SK-N-SH treated with all-trans-retinoic acid at 6 μM for 48 hours (cell line): ENCODE measurements at places on chromosomes 7 and 10.
A peak's percentile ranks its signal among the peaks of the same experiment; 100 is the strongest.

DNA sequence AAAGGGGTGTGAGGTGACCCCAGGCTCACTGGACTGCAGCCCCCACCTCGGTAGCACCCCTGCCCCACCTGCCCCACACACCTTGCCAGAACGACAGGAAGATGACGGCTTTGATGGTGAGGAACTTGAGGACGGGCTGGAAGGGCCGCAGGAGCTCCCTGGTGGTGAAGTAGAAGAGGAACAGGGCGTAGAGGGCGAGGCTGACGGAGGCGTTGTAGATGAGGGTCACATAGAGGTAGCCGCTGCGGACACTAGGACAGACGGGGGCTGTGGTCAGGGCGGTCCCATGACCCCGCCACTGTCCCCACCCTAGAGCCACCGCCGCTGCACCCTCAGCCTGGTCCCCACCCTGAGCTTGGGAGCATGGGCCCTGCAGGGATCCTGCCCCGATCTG, 7.6 kb downstream of the TMEM184A start:
- peak; percentile 8; the same call in 1 of the 3 replicates for ATAC-seq

GRCh38 chr7:7651479-7651878, 10.9 kb downstream of the UMAD1 start:
- ATAC-seq: no peak

DNA sequence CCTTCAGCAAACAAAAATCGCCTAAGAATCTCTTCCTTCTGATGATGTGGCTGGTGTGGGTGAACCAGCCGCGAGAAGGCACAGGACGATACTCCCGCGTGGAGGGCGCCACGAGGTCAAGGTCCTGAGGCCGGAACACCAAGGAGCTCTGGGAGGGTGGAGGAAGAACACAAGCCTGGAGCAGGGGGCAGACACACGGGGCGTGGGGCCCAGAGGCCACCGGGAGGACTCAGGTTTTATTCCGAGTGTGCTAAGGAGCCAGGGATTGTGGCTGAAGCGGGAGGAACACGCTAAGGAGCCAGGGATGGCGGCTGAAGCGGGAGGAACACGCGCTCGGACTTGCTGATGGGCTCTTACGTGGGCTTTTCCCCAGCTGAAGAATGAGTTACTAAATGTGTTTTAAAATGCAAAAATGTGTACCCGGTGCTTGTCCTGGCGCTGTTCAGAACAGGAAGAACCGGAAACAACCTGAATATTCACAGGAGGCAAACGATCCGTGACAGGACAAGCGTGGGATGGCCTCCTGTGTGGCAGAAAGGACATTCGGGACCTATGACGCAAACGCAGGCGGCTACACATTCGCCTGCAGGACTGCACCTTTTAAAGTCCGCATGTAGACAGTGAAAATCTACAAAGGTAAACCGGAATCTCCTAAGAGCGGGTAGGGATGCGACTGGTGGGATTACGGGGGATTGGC, 64.0 kb downstream of the MAD1L1 start:
- no peak for ATAC-seq

- no peak for ATAC-seq
These were observed 304.5 kb downstream of the CCSER2 start for GRCh38 chr10:84632866-84633265.

GRCh38 chr10:70664702-70665195, 7.6 kb upstream of the ADAMTS14 start:
- peak; percentile 96 for ATAC-seq

DNA sequence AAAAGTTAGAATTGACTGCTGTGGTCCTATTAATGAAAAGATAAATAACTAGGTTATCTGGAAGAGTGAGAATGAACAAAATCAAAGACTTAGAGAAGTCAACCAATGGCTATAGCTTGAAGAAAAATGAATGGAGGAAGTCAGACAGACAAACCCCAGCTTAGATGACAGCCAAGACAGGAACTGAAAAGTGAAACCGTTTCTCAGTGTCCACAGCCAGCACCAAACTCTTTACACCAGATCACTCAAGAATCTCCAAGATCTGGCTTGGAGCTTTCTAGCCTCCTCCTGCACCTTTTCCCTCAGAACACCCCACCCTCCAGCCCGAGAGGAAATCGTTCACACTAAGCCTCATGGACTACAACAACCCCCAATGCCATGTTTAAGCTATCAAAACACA, 167.0 kb downstream of the SFMBT2 start:
- no peak for ATAC-seq

GRCh38 chr7:101795461-101795860, 22.0 kb upstream of the CUX1 start:
- ATAC-seq: no peak

DNA sequence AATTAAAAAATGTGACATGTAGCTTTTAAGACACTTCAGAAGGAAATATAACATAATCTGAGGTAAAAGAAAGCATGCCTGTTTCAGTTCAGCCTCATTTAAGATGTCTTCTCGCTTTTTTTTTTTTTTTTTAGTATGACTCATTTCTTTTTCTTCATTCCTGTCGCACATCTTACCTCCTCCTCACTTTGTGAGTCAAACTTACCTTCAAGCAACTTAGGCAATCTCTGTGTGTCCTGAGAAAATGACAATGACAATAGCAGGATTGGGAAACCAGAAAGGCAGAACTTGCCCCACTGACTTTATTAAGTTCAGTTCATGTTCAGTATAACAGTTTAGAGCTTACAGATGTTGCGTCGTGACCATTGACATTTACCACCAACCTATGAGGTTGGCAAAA, 7.7 kb downstream of the PTN start:
- no peak for ATAC-seq

GRCh38 chr7:71419546-71420337, 287.8 kb downstream of the GALNT17 start:
- ATAC-seq: no peak

DNA sequence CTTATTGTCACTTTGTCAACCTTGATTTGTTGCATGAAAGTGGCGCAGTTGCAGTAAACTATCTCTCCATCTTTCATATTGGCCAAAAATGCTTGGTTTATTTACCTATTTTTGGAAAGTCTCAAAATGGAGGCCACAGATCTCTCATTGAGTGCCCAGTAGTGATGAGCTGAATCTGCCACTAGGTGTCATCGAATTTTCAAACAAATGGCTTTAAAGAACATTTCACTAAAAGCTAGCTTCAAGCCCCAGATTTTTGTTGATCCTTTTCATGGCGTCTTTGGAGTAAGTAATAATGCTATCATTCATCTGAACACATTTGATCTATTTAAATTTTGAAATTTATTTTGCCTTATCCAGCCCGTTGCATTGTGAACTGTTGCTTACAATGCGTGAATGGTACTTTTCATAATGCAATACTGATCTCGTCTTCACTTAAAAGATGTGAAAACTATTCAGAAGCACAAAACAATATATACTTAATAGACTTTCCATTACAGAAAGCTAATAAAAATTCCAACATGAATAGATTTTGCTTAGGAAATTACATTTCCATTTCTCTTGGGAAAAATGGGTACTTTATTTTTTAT, 236.2 kb downstream of the DNAJB9 start:
- no peak; the same call in 2 of the 3 replicates for ATAC-seq

- no peak for ATAC-seq
These were observed 115.8 kb upstream of the SEC61G start for GRCh38 chr7:54874804-54875203.

DNA sequence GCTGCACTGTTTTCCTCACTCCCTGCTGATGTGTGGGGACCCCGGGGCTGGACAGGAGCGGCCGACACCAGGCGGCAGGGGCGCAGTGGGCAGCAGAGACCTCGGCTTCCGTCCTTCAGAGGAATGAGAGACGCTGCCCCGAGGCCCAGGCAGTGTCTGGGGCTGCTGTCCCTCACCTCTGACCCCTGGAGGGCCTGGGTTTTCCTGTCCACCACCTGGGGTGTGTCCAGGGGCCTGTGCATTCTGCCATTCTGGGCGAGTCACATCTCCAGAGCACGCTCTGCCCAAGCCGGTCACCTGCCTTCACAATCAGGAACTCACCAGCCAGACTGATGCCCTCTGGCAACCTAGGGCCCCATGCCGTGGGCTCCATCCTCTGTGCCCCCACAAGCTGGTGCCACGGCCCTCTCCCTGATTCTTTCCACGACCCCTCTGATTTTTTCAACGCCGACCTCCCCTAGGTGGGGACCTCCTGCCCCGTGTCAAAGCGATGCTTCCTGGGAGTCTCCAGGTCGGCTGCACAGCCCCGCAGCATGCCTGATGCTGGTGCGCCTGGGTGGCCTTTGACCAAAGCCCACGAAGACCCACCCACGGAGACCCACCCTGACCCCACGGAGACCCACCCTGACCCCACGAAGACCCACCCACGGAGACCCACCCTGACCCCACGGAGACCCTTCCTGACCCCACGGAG, 53.7 kb upstream of the CFAP46 start:
- ATAC-seq: no peak

DNA sequence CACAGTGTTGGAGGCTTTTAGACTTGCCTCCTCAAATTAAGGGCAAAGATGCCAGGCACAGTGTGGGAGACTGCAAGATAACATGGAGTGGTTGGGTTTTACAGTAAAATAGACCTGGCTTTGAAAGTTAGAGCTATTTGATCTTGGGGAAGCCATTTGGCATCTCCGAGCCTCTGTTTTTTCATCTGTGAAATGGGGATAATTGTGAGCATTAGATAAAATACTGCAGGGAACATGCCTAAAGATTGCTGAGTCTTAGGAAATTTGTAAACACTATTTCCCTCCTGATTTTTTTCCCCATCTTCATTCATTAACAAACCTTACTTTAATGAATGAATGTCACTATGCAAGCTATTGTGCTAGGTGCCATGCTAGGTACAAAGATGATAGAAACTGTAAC, 241.3 kb upstream of the SLC26A5 start:
- ATAC-seq: no peak

DNA sequence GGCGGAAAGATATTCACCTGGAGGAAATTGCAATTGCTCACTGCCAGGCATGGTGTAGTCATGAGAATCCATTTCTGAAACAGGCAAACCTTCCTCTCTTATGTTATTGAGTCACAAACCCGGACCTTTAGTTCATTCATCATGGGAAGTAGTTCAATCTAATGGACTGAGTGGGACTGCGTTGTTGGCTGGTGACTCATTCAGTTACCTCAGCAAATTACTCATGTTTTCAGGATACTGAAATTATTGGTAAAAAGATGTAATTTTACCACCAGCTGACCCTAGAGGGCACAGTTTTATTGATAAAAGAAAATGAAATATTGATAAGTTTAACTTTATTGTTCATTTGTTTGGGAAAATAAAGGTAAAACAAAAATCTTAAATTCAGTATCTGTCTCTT, 1194.4 kb upstream of the SORCS1 start:
- ATAC-seq: peak; percentile 99

DNA sequence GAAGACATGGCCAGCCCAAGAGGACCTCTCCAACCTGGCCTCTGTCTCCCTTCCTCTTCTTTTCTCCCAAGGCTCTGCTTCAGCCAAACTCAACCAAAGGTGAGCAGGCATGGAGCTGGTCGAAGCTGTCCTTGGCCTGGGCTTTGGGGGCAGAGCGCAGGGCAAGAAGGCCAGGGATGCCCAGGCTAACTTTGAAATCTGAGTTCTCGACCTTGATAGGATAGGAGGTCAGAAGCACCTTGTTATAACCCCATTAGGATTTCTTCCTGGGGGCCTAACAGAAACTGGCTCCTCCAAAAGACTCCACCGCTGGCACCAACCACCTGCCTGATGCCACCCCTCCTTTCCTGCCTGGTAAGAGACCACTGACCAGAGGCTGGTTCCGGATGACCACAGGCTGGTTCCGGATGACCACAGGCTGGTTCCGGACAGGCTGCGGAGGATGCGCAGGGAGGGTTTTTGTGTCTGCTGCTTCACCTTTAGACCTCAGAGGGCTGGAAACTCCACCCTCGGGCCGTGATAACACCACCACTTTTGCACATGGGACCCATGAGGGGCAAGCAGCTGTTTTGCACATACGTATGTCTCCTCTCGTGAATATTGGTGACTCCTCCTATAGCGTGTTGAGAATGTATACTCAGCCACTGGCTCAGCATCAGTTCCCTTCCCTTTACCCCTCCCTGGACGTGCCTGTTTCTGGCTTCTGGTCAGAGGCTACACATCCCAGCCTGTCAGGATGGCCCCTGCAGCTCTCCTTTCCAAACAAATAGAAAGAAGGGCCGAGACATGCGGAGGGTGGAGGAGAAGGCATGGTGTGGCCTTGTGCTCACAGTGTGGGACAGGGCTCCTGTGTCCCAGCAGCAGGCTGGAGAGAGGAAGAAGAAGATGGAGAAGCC, 140.1 kb downstream of the DNAJB6 start:
- no peak for ATAC-seq

DNA sequence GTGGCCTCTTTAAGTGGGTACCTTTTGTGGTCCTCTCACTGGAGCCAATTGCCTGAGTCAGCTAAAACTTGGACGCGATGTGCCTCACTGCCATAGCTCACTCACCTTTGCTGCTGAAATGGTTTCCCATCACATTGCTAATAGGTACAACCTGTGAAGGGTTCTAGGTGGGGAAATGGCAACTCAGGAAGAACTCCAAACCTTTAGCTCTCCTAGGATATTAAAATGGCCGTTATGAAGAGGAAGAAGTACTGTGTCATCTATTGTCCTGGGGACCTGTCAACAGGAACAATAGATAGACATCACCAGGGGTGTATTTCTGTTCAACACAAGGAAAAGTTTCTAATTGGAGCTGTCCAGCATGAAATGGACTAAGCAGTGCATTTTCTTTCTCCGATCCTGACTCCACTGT, 1.2 kb upstream of the ZNF655 start:
- no peak for ATAC-seq

DNA sequence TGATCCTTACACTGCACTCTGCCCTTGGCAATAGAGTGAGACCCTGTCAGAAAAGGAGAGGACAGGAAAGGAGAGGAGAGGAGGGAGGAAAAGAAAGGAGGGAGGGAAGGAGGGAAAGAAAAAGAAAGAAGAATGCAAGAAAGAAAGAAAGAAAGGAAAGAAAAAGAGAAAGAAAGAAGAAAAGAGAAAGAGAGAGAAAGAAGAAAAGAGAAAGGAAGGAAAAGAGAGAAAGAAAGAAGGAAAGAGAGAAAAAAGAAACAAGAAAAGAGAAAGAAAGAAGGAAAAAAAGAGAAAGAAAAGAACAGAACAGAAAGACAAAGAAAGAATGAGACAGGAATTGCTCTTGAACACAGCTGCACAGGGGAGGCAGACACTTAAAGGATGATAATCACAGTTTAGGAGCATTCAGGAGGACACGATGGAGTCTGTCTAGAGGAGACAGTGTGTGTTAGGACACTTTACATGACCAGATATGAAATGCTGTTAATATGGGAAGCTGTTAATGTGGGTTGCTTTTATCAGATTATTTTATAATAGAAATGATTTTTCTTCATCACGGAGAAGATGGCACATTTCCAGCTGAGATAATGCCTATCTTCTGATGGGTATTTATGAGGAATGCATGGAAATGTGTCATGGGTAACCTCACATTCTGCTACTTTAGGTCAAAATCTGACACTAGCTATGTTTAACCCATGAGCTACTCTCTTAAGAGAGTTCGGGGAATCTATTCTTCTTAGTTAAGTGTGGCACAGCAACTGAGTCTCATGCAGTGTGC, 160.5 kb downstream of the BAMBI start:
- no peak for ATAC-seq

- ATAC-seq: no peak
These were observed 1.3 kb downstream of the CAMK2B start for GRCh38 chr7:44324204-44324480.

GRCh38 chr10:71302451-71302850, 16.6 kb upstream of the SLC29A3 start:
- ATAC-seq: no peak

- peak; percentile 30; the same call in 1 of the 3 replicates for ATAC-seq
These were observed 11.5 kb downstream of the SGPL1 start for GRCh38 chr10:70827086-70827757.

GRCh38 chr10:13913897-13914296, 327.1 kb downstream of the PRPF18 start:
- no peak for ATAC-seq
